Gastrocnemius medialis (tissue), 4 donors: ENCODE measurements at places on chromosomes 12 and 14. TPM values are rescaled to one million over a fixed set of nuclear protein-coding genes. Genes with fewer than 3 reads are reported as not detected.
A peak's percentile ranks its signal among the peaks of the same experiment; 100 is the strongest.

VWF gene
- 118 TPM for total RNA-seq

TAS2R43 gene
- 2.8 TPM for total RNA-seq

CLEC4A gene
- total RNA-seq, result not detected

TMEM179 gene
- not detected for total RNA-seq

FAM186B gene
- total RNA-seq, result 0.82 TPM

- H3K27ac ChIP-seq, result no peak overlapping the region
- no peaks in the 10 kb centered on the region for H3K36me3 ChIP-seq
- no peak overlapping the region for H3K4me3 ChIP-seq
- DNase-seq, result no peak
Observed at GRCh38 chr14:103867523-103867953, 20.2 kb upstream of the PPP1R13B start.

DNA sequence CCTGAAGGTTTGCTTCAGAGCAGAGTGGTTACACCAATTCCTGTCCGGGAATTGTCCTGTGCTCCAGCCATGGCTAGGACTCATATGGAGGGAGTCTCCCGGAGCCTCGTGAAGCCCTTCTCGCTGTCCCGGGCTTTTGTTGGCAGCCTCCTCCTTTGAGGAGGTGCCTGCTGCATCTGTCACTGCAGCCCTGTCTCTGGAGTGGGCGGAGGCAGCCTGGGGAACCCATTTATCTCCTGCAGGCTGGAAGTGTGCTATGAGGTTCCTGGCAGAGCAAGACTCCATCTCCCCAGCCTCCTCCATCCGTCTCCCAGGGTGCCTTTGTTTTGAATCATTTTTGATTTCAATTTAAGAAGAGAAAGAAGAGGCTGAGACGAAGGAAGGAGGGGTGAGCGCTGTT, 355.3 kb downstream of the GLT1D1 start:
- H3K27me3 ChIP-seq, result no peaks in the 10 kb centered on the region
- DNase-seq, result no peak

- no peaks in the 10 kb centered on the region for H3K4me1 ChIP-seq
- no peak overlapping the region for H3K27ac ChIP-seq
- no peaks in the 10 kb centered on the region for H3K27me3 ChIP-seq
- H3K4me3 ChIP-seq, result no peak overlapping the region
- no peaks in the 10 kb centered on the region for H3K36me3 ChIP-seq
Observed at GRCh38 chr12:100826323-100826722, 31.7 kb downstream of the ANO4 start.

DNA sequence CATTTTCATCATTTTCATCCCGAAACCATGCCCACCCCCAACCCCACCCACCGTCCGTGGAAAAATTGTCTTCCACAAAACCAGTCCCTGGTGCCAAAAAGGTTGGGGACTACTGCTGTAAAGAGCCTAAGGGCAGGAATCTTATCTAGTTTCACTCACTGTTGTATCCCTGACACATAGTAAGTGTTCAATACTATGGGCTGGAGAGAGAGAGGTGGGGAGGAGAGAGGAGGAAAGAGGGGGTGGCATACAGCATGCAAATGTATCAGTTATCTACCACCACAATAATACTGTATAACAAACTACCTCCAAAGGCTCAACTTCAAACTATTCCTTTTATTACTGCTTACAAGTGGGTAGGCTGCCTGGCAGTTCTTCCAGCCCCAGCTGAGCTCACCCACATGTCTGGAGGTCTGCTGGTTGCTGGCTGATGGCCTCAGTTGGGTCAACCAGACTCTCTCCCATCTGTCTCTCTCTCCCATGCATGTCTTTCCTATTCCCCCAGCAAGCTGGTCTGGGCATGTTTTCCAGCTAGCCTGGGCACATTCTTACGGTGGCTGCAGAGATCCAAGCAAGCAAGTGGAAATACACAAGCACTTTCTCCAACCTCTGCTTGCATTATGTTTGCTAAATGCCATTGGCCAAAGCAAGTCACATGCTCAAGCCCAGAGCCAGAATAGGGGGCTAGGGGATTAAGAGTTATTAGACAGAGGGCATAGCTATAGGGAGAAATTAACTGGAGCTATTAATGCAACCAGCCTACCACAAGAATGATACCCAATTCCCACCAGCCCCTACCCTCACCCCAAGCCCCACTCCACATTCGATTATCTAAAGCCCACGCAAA, 31.6 kb upstream of the FICD start:
- peaks cover 4% of the 10 kb centered on the region for H3K27me3 ChIP-seq
- no peak for DNase-seq
- no peaks in the 10 kb centered on the region for H3K36me3 ChIP-seq
- H3K27ac ChIP-seq, result no peak overlapping the region
- no peak overlapping the region for H3K4me3 ChIP-seq
- no peaks in the 10 kb centered on the region for H3K4me1 ChIP-seq

- H3K27ac ChIP-seq, result peak overlapping the region; percentile 11
- H3K27me3 ChIP-seq, result no peaks in the 10 kb centered on the region
- H3K36me3 ChIP-seq, result no peaks in the 10 kb centered on the region
- peaks cover 28% of the 10 kb centered on the region for H3K4me1 ChIP-seq
Observed at GRCh38 chr14:103111232-103111868, 11.9 kb upstream of the TNFAIP2 start.

GRCh38 chr14:105051182-105052109, 13.8 kb downstream of the GPR132 start:
- no peaks in the 10 kb centered on the region for H3K27me3 ChIP-seq
- H3K4me3 ChIP-seq, result no peak overlapping the region
- DNase-seq, result no peak
- no peaks in the 10 kb centered on the region for H3K4me1 ChIP-seq
- no peak overlapping the region for H3K27ac ChIP-seq

- H3K4me1 ChIP-seq, result peaks cover 5% of the 10 kb centered on the region
- no peak for DNase-seq
- no peaks in the 10 kb centered on the region for H3K27me3 ChIP-seq
- H3K4me3 ChIP-seq, result no peak overlapping the region
Observed at GRCh38 chr14:32396885-32397284, 67.8 kb downstream of the AKAP6 start.

DNA sequence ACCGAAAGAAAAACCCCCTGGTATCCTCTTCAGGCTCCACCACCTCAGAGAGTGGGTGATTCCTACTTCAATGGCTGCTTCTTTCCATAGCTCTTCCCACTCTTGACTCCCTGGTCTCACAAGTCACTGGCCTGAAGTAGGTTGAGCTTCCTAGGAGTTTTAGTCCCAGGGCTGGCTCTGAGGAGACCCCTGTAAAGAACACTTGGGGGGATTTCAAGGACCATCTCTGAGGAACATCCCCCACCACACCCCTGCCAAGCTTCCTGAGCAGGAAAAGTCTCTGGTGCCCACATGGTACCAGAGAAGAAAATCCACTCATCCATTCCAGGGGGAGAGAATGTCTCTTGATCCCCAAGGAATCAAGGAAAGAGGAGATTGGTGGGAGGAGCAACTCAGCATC, 25.7 kb downstream of the PHETA1 start:
- no peaks in the 10 kb centered on the region for H3K4me1 ChIP-seq
- no peaks in the 10 kb centered on the region for H3K27me3 ChIP-seq
- no peak for DNase-seq
- no peak overlapping the region for H3K4me3 ChIP-seq
- H3K36me3 ChIP-seq, result no peaks in the 10 kb centered on the region

- no peaks in the 10 kb centered on the region for H3K27me3 ChIP-seq
- H3K4me3 ChIP-seq, result peak overlapping the region; percentile 97
- H3K36me3 ChIP-seq, result peaks cover 37% of the 10 kb centered on the region
- no peak for DNase-seq
- no peak overlapping the region for H3K27ac ChIP-seq
- peaks cover 10% of the 10 kb centered on the region for H3K4me1 ChIP-seq
Observed at GRCh38 chr12:131930510-131930909, 1.4 kb downstream of the PUS1 start.

- no peak overlapping the region for H3K4me3 ChIP-seq
- no peaks in the 10 kb centered on the region for H3K4me1 ChIP-seq
- DNase-seq, result no peak
- no peak overlapping the region for H3K27ac ChIP-seq
Observed at GRCh38 chr12:66739940-66740651, 61.2 kb upstream of the GRIP1 start.

DNA sequence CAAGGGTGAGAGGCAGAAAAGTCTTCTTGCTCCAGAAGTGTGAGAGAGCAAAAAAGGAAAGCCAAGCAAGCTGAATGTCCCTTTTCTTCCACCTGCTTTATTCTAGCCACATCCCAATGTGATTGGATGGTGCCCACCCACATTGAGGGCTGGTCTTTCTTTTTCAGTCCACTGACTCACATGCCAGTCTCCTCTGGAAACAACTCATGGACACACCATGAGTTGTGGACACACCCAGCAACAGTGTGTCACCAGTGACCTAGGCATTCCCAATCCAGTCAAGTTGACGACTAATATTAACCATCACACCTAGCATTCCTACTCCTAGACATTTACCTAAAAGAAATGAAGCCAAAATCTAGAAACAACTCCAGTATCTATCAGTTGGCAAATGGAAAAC, 7.2 kb upstream of the DICER1 start:
- H3K27me3 ChIP-seq, result no peaks in the 10 kb centered on the region
- no peak for DNase-seq
- no peaks in the 10 kb centered on the region for H3K4me1 ChIP-seq
- H3K4me3 ChIP-seq, result no peak overlapping the region

DNA sequence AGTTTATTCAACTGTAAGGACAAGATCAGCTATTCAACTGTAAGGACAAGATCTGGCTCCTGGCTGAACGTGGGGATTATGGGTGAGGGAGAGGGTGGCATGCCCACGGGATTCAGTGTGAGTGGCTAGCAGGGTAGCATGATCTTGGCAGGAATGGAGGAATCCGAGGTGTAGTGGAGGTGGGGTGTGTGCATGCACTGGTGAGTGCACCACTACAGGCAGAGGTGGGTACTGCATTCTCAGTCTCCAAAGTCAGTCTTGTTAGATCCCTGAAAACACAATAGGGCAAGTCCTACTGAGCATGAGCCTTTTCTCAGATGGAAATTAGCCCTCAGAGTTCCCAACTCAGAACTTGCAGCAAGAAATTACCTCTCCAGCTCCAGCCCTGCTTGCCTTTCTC, 32.2 kb upstream of the DCD start:
- no peak overlapping the region for H3K27ac ChIP-seq
- no peak for DNase-seq
- no peaks in the 10 kb centered on the region for H3K4me1 ChIP-seq
- H3K36me3 ChIP-seq, result no peaks in the 10 kb centered on the region
- H3K4me3 ChIP-seq, result no peak overlapping the region

DNA sequence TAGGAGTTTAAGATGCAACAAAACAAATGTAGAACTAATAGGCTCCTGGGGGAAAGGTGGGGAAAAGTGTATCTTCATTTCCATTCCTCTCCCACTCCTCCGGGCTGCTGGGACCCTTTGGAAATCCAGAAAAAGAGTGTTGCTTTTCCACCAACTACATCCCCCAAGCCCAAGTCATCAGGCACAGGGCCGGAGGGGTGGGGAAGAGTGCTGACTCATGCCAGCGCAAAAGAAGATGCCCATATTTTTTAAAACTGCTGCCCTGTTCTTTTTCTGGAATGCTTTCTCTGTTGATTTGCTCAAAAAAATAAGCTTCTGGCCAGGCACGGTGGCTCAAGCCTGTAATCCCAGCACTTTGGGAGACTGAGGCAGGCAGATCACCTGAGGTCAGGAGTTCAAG, 70.9 kb downstream of the TBK1 start:
- H3K36me3 ChIP-seq, result no peaks in the 10 kb centered on the region
- DNase-seq, result no peak
- no peaks in the 10 kb centered on the region for H3K4me1 ChIP-seq
- H3K27ac ChIP-seq, result no peak overlapping the region
- H3K4me3 ChIP-seq, result no peak overlapping the region

- no peaks in the 10 kb centered on the region for H3K27me3 ChIP-seq
- no peaks in the 10 kb centered on the region for H3K36me3 ChIP-seq
Observed at GRCh38 chr12:89880690-89881350, 172.2 kb upstream of the ATP2B1 start.

GRCh38 chr12:122021193-122021821, 377 bp upstream of the BCL7A start:
- DNase-seq, result no peak
- H3K4me1 ChIP-seq, result peaks cover 30% of the 10 kb centered on the region
- H3K4me3 ChIP-seq, result peak overlapping the region; percentile 83
- no peaks in the 10 kb centered on the region for H3K36me3 ChIP-seq
- H3K27ac ChIP-seq, result peak overlapping the region; percentile 85
- no peaks in the 10 kb centered on the region for H3K27me3 ChIP-seq

DNA sequence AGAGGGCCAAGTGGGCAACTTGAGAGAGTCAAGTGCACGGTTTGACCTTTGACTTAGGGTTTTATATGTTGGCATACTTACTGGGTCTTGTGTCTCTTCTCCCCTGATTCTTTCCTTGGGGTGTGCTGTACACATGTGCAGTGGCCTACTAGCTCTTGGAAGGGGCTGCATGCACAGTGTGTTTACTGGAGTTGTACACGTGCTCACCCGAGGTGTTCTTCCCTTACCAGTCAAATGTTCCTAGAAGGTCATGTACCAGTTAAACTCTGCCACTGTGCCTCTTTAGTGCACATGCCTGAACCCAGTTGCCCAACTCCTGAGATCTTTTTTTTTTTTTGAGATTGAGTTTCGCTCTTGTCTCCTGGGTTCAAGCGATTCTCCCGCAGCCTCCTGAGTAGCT, 9.2 kb upstream of the DTD2 start:
- H3K36me3 ChIP-seq, result no peaks in the 10 kb centered on the region
- DNase-seq, result no peak
- no peaks in the 10 kb centered on the region for H3K27me3 ChIP-seq
- H3K27ac ChIP-seq, result no peak overlapping the region
- H3K4me1 ChIP-seq, result no peaks in the 10 kb centered on the region

- peaks cover 28% of the 10 kb centered on the region for H3K4me1 ChIP-seq
- H3K4me3 ChIP-seq, result no peak overlapping the region
- no peaks in the 10 kb centered on the region for H3K27me3 ChIP-seq
- no peak overlapping the region for H3K27ac ChIP-seq
Observed at GRCh38 chr12:57450057-57450456, 5.0 kb upstream of the INHBE start.

DNA sequence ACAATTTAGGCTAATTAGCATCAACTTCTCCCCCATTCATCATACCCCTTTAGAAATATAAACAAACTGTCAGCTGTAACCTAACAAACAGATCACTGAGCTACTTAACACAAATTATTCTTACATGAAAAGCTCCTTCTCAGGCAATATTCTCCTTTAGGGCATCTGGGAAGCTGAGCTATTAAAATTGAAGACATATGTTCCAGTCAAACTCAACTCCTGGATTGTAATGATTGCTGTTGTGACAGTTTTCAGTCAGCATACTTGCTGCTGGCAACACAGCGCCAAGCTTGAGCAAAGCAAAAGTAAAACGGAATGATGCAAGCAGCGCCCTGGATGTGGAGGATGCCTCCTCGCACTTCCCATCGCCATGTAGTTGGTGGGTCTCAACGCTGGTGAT, 82.4 kb downstream of the SLC25A21 start:
- no peak for DNase-seq
- H3K4me1 ChIP-seq, result no peaks in the 10 kb centered on the region
- no peaks in the 10 kb centered on the region for H3K36me3 ChIP-seq
- no peak overlapping the region for H3K27ac ChIP-seq

GRCh38 chr14:28635387-28635786, 131.2 kb upstream of the FOXG1 start:
- no peak overlapping the region for H3K4me3 ChIP-seq
- H3K36me3 ChIP-seq, result no peaks in the 10 kb centered on the region
- no peak overlapping the region for H3K27ac ChIP-seq
- no peaks in the 10 kb centered on the region for H3K4me1 ChIP-seq
- no peaks in the 10 kb centered on the region for H3K27me3 ChIP-seq

GRCh38 chr12:48078901-48079300, 27.0 kb downstream of the SENP1 start:
- H3K4me3 ChIP-seq, result no peak overlapping the region
- H3K27me3 ChIP-seq, result no peaks in the 10 kb centered on the region
- DNase-seq, result no peak
- no peak overlapping the region for H3K27ac ChIP-seq
- peaks cover 41% of the 10 kb centered on the region for H3K36me3 ChIP-seq
